ENCODE measurements at places on chromosomes 6 and 20.
A peak's percentile ranks its signal among the peaks of the same experiment; 100 is the strongest.

- DNase-seq, result peak; percentile 86
These were observed 2.4 kb downstream of the JAG1 start for GRCh38 chr20:10671221-10671918.

GRCh38 chr6:166437661-166438060, 54.9 kb upstream of the MPC1 start:
- no peak for DNase-seq

GRCh38 chr6:20154753-20155152, 57.5 kb downstream of the MBOAT1 start:
- DNase-seq, result no peak

- no peak for DNase-seq
These were observed 29.3 kb upstream of the IGF2R start for GRCh38 chr6:159939591-159940016.

Data from fibroblast of upper back skin (primary cell).